ENCODE measurements at places on chromosomes 7 and 10.

GRCh38 chr10:1651270-1651966, 85.9 kb downstream of the ADARB2 start:
- DNase-seq, result no peak

- no peak for DNase-seq
These were observed 6.5 kb downstream of the BAG3 start for GRCh38 chr10:119657725-119658124.

DNA sequence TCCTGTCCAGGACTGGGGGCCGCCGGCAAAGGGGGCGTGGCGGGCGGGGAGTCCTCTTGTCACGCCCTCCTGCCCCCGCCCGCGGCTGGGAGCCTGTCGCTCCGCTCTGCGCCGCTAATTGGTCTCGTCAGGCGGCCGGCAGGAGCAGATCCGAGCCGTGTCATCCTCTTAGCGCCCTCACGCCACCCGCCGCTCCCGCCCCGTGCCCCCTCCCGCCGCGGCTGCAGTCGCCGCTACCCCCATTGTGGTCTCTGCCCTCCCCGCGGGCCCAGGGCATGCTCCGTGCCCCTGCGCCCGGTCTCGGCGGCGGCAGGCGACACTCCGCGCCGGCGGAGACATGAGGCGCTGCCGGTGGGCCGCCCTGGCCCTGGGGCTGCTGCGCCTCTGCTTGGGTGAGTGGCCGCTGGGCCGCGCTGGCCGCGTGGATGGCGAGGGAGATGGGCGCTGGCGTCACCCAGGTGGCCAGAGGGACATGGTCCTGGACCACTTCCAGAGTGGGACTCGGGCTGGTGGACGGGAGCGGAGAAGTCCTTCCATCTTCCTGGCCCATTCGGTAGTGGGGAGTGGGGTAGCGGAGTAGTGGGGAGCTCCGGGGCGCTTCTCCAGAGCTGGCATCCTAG, at the start of gene CDHR1:
Gene CDHR1 (plus strand): TSS at position 114 of the 620 bp plus-strand sequence. CDS start 224 bp downstream, at position 338.
- peak; percentile 8 for DNase-seq

DNA sequence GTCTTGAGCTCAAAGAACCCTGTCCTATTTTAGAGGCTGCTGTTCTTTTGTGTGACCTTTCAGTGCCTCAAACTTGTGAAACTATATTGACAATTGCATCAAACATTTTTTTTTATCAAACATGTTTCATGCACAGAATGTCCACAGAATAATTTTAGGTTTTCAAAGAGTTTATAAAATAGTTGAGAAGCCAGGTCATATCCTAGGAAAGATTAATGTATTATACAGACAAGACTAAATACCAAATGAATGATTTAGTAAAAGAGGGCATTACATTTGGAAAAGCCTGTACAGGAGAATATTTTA, 67.0 kb downstream of the CDK6 start:
- DNase-seq, result no peak

- no peak for DNase-seq
These were observed 26.3 kb downstream of the LGI1 start for GRCh38 chr10:93784059-93784458.

DNA sequence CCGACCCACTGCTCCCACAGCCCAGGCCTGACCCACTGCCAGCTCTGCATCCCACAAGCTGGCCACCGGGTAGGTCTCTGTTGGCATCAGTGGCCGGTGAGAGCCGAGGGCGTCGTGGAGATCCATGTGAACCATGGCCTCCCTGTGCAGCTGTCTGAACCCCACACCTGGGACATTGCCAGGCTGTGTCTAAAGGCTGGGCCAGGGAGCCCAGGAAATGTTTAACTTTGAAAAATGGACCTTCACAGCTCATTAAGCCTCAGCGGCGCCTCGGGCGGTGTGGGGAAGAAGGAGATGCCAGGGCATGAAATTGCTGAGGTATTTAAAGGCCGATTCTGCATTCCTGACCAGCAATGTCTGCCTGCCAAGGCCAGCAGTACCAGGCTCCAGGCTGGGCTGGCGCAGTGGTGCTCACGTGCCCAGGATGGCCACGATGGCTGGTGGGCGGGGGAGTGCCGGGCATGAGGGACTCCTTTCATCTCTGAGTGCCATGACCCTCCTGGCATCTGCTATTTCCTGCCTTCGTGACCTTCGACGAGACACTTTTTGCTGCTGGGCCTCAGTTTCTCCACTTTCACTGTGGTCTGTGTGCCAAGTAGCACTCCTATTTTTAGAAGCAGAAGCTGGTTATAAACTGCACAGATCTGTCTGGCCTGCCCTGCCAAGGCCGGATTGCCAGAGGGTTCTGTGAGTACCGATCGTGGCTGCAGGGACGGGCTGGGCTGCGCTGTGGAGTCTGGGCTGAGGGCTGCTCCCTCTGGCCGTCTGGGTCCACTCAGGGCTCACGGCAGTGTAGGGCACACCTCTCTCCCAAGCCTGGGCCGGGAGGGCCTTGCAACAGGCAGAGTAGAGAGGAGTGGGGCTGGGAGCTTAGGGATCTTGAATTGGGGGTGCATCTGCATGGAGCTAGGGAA, 21.8 kb downstream of the ELFN1 start:
- DNase-seq, result no peak

GRCh38 chr7:44511863-44512468, 21.5 kb upstream of the NUDCD3 start:
- no peak for DNase-seq

GRCh38 chr7:152330827-152331226, 105.0 kb downstream of the KMT2C start:
- DNase-seq, result no peak

DNA sequence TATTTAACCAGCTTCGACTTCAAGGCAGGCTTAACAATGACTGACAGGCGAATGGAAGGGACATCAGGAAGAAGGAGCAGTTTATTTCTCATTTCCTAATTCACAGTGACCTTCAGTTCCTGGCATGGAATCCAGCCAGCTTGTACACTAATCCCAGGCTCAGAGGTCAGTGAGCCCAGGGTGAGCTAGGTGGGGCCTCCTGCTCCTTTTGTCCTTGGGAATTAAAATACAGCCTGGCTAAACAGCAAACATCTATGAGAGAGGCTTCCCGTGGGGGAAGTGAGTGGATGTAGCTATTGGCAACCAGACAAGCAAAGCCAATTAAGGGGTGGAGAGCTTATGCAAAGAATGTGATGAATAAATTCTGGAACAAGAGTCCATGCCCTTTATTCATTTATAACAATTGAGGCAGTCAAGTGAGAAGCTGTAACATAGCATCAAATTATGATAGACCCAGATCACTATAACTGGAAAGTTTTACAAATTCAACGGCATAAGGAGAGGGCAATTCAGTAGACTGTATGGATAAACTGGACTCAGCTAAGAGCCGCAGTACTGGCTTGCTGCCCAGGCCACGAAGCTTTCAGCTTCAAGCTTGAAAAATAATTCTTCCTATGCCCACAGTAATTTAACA, 57.1 kb downstream of the STK17A start:
- DNase-seq, result no peak

- no peak for DNase-seq
These were observed 804.1 kb upstream of the IGFBP3 start for GRCh38 chr7:46725136-46725535.

- DNase-seq, result no peak
These were observed 639.3 kb upstream of the GALNT17 start for GRCh38 chr7:70492625-70493024.

DNA sequence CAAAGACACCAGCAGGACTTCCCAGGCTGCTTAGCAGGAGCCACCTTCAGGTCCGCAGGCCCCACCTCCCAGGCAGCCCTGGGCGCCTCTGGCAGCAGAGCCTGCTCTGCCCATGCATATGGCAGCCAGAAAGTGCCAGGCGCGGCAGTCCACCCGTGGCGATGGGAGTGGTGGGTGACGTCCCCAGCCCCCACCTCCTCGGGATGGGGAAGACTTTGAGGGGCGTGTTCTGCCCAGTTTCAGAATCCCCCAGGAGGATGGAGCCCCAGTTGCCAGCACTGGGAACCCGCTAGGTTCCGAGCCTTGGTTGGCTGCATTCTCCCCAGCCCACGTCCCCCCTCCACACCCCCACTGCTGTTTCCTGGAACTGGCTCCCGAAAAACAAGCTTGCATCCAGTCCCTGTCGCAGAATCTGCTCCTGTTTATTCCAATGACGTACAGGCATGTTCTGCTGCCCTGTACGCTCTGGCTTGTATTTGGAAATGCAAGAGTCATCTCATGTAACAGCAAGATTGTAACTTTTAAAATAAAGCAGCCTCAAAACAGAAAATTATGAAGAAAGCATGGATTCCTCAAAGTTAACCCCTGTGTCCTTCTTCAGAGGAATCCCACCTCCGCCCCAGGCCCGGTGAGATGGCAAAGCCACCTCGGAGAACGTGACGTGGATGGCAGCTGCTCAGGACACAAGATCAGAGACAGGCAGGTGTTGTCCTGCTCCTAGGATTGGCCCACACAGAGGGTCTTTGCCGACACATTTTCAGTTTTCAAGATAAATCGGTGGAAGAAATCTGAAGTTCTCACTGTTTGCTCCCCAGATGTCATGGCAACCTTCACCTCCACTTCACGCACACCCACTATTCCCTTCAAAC, 87.8 kb upstream of the PPP2R2D start:
- DNase-seq, result no peak
